ENCODE measurements at places on chromosomes 1 and 21.
A peak's percentile ranks its signal among the peaks of the same experiment; 100 is the strongest.

DNA sequence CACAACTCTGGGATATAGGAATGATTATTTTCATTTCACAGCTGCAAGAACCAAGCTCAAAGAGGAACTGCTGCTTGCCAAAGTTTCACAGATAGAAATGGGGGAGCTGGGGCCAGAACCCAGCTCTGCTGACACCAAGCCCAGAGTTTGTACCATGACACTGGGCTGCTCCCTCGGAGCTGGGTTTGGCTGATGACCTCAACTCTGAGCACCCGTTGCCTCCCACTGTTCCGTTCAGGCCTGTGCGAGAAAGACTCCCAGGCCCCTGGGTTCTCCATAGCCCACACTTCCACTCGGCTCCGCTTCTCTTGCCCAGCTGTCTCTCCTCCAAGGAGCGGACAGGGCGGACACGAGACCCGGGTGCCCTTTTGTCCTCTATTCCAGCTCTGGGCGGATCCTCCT, 55.2 kb downstream of the NGF start:
- DNase-seq = no peak

DNA sequence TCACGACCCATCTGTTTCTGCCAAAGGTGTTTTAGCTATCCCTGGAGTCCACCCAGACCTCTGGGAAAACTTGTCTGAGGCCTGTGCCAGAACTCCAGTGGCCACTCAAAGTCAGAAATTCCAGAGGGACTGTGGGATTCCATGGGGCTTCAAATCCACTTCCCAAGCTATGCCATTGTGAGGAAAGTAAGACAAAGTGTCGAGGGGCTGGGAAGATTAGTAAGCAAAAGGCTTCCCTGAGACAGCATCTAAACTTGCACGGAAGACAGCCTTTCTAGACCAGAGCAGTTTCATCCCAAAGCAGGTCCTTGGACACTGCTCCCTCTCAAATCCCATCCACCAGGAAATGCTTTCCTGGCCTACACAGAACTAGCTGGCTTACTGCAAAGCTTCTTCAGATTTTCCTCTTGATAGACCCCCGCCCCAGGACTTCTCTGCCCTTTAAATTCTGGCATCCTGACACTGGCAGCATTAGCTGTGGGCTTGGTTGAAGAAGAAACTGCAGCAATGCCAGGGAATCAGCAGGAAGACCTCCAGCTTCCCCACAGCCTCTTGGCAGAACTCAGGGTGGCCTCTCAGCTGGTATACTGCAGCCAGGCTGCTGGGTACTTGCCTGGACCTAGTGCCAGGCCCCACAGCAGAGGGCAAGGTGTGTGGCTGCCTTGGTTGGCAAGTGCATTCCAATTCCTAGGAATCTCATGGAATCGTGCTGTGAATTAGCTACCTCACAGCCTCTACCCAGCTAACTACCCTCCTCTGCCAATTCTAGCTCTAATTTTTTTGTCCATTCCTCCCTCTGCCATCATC, 27.3 kb upstream of the LMX1A start:
- DNase-seq = no peak

- DNase-seq = peak; percentile 12
Observed at GRCh38 chr1:241610056-241610815, 29.9 kb downstream of the CHML start.

DNA sequence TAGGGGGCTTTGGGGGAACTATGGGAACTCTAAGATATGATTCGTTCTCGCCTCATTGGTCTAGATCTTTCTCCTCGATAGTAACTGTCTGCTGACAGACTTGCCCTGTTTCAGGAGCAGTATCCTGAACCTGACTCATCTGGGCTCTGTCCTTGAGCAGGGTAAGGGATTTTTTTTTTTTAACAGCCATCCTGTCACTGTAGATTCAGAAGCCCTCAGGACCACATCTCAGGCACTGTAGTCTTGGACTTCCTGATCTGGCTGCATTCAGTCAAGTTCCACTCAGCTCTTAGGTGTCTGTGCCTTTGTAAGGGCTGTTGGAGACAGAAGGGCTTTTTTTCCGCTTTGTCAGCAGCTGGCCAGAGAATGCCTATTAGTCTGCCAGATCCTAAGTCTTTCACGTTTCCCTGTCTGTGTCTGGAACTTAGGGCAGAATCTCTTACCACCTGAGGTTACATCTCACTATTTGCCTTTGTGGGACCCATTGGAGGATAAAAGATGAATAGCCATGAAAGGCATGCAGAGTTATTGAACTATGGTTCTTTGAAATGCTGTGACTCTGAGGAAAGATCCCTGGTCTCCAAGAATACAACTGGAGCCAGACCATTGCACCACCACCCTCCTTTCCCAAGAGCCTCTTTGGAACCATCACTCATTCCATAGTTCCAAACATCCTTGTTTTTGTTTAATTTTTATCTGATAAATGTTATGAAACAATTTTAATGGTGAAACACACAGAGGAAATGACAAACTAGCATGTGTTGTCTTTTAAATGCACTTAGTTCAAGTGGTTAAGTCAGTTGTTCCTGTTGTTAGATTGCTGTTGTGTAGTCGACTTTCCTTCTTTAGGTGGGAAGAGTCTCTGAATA, 49.7 kb upstream of the MACF1 start:
- DNase-seq = peak; percentile 92

- DNase-seq = peak; percentile 95
Observed at GRCh38 chr1:93694819-93695218, 13.2 kb upstream of the BCAR3 start.

- DNase-seq = peak; percentile 81
Observed at GRCh38 chr21:38679534-38679933, 126.2 kb upstream of the ETS2 start.

DNA sequence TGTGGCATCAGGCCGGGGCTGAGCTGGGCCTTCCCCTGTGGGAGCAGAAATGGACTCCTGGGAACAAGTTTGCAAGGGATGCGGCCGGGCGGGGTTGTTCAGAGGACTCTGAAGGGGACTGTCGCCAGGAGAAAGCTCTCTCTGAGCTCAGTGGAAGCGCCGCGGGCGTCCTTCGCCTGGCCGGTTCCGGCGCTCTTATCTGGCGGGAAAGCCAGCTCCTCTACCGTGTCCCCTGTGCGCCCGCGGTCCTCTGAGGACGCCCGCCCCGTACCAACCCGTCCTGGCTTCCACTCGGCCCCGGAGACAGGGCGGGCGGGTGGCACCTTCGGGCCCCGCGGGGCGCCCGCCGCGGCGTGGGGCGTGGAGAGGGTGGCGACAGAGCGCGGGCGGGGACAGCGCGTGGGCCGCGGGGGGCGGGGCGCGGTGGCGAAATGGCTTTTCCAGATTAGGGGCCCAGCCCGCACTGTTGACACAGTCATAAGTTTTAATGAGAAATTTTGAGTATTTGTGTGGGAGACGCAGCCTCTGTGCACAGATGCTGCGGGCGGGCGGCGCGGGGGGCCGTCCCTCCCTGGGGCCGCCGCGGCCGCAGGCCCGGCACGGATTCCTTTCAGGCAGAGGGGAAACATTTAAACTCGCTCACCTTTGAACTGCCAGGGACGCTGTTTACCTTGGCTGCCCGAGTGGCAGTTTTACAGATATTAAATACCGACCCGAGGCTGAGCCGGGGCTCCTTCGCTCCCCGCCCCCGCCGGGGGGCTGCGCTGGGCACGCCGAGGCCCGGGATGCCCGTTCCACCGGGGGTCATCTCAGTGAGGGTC, 70.2 kb downstream of the FOXD2 start:
- DNase-seq = no peak

- no peak for DNase-seq
Observed at GRCh38 chr1:32960819-32961355, 3.7 kb downstream of the RNF19B start.

DNA sequence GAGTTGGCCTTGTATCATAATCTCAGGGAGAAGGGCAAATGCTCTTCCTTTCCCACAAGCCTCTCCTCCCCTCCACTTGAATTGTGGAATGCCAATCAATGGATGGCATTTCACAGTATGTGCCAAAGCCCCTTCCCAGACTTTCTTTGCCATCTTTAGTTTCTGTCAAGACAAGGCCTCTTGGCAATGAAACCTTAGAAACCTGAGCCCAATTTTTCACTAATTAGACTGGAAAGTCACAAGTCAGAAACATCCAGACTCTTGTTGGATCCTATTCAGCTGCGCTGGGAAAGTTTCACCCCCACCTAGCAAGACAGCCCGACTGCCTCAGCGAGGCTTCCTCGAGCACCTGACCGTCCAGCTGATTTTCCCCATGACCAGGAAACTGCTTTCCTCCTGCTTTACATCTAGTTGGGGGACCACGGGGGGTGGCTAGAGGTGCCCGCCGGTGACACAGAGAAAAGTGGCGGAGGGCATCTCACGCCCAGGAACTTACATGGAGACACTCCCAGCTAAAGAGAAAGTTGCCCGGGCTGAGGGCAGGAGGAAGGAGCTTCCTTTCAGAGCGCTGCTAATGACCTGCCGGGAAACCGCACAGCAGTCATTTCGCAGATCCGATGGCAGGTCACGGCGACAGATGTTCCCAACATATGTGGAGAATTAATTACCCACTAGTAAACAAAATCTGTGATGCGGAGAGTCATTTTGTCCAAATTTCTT, 302.6 kb upstream of the RRP15 start:
- peak; percentile 8 for DNase-seq

GRCh38 chr1:38456531-38456876, 403.1 kb downstream of the RRAGC start:
- DNase-seq = no peak

DNA sequence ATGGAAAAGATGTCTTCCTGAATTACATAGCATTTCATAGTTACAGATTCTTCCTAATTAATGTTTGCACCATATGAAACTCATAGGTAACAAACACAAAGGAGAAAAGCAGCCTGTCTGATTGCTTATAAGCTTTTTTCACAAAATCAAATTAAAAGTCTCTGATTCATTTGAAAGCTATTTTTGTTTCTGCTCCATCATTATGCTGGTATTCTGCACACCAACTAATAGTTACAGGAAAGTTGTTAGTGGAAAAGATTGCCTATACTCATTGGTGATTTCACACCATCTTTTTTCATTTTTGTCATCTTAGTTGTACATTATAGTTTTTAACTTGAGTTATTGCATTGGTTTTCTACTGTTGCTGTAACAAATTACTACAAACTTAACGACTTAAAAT, 70.0 kb downstream of the PRKAA2 start:
- DNase-seq = peak; percentile 51

DNA sequence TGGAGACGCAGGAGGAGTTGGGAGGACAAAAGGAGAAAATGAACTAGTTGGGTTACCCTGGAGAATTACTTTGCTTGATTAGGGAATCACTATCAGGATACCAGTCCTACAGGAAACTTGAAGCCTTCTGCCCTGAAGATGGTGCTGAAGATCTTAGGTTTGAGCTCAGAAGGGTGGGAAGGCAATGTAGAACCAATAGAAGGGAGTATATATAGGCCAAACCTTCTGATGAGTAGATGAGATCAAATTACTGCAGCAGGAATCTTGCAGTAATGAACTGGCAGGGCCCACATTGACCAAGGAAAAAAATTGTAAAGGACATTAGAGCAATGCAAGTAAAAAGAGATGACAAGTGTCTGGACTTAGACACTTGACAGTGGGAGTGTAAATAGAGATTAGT, 116.3 kb upstream of the CACYBP start:
- DNase-seq = no peak

DNA sequence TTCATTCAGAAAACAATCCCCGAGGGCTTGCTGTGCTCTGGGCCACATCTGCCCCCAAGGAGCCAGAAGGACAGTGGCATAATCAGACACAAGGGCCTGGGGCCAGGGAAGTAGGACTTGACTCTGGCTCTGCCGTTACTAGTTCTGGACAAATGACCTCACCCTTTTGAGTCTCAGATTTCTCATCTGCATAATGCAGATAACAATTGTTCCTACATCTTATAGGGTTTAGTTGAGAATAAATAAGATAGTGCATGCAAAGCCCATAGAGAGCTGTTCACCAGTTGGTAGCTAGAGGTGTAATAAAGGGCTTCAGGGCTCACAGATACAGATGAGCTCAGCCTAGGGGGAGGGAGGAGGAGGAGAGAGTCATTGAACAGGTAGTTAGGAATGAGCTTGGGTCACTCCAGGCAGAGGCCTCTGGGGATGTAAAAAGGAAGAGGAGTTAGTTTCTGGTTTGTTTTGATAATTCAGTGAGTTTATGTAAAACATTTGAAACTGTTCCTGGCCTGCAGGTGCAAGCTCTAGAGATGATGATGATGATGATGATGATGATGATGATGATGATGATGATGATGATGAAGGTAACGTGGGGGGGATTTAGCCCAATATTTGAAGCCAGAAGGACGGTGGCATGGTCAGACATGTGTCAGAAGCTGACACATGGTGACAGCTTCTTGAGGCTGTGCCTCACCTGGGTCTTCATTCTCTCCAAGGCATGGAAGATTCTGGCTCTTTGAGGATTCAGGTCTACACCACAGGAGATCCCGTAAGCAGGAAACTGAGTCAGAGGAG, 858 bp downstream of the LACTBL1 start:
- peak; percentile 54 for DNase-seq

- peak; percentile 54 for DNase-seq
Observed at GRCh38 chr1:67575861-67576260, 109.1 kb upstream of the GADD45A start.

DNA sequence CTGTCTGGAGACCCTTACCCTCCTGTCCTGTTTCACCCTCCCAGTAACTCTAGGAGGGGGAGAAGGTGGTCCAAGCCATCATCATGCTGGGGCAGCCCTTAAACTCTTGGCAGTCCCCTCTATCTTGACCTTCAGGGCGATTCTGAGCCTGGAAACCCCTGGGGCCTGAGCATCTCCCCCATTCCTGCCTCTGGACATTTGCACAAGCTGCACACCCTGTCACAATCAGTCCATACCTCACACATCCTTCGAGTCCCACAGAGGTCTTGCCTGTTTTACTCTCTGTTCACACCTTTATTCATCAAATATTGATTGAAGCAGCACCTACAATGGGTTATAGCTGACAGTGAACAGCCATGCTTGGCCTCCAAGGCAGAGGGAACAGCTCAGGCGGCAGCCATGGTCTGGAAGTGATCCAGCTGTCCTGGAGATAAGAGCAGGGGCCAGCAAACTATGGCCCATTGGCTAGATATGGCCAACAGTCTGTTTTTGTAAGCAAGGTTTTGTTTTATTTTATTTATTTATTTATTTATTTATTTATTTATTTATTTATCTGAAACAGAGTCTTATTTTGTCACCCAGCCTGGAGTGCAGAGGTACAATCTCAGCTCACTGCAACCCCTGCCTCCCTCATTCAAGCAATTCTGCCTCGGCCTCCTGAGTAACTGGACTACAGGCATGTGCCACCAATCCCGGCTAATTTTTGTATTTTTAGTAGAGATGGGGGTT, 7.1 kb upstream of the FAM131C start:
- no peak for DNase-seq

GRCh38 chr1:189682591-189682990, 795.1 kb downstream of the BRINP3 start:
- no peak for DNase-seq

GRCh38 chr1:201137579-201138310, 10.8 kb upstream of the ASCL5 start:
- DNase-seq = peak; percentile 85

Data from kidney tubule cell (primary cell).